ENCODE measurements at places on chromosomes 6 and 20. TPM values are rescaled to one million over a fixed set of nuclear protein-coding genes. Genes with fewer than 3 reads are reported as not detected.
A peak's percentile ranks its signal among the peaks of the same experiment; 100 is the strongest.

- peak; percentile 83 for DNase-seq
These were observed 55.2 kb upstream of the ADGRF1 start for GRCh38 chr6:47097092-47097945.

DNA sequence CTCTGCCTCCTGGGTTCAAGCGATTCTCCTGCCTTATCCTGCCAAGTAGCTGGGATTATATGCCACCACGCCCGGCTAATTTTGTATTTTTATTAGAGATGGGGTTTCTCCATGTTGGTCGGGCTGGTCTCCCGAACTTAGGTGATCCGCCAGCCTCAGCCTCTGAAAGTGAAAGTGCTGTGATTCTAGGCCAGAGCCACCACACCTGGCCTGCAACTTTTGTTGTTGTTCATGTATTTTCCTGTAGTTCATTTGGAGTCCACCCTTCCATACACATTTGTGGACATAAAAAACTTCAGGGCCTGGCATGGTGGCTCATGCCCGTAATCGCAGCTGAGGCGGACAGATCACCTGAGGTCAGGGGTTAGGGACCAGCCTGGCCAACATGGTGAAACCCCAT is 14.5 kb downstream of the HSPA1B start:
- no peak for DNase-seq

- no peak for DNase-seq
These were observed 349.7 kb upstream of the POU3F2 start for GRCh38 chr6:98484696-98485095.

- DNase-seq: no peak
These were observed 20.6 kb downstream of the KCNQ2 start for GRCh38 chr20:63451821-63452220.

DNA sequence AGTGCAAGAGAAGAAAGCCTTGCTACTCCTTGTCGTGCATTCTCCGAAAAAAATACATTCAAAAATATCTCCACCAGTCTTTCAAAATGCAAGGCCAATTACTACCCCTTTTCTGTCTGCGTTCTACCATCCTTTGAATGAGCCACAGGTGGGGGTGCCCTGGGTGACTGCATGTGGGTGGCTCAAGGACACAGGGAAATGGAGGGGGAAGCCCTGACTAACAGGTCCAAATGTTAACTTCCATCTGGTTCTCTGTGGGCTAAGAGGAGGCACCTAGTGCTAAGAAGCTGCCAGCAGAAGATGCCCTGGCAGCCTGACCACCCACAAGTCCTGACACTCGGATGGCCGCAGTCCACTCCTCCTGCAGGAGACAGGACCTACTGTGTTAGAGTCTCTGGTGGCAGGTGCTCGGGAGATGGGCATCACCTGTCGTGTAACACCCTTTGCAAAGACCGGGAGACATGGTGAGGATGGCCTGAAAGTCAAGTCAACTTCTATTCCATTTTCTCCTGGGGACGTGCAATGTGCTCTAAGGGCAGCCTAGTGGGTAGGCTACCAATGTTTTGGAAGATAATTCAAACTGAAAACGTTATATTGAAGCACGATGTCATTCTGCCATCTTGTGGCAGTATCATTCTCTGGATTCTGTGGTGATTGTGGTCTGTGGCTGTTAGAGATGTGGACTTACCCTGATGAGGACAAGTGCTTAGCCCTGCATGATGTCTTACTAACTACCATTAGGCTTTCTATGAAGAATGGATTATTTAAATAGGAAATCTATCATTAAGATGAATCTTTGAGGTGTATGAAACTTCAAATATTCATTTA is 27.4 kb upstream of the IGF2R start:
- DNase-seq: peak; percentile 35

DNA sequence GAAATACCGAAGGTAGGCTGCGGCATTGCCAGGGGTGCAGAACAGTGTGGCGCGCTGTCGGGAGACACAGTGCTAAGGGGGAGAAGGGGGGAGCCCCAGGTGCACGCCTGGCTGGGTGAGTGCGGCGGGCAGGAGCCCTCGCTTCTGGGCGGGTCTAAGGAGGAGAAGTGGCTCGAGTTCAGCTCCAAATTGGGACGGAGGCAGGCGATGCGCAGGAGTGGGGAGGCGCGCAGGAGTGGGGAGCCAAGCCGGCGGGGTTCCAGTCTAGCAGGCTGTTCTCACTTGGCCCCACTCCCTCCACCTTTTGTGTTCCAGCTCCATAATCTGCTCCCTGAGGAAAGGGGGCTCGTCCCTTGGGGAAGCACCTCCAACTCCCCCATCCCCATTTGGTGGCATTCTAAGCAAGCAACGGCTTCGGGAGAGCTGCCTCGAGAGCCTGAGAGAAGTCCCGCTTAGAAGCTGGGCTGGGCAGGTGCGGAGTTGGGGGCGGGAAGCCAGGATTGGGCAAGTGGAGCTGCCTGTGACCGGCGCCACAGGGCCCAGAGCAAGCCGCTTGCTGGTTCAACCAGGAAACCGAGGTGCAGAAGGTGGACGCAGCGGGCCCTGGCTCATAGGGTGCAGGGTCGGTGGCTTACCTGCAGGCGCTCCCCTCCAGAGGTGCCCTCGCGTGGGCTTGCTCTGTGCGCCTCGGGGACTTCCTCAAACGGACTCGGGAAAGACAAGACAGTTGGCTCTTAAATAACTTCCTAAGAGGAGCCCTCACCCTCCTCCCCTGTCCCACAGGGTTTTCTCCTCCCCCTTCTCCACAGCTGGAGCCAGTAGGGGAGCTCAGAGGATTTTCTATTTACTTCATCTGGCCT is at the start of gene F13A1:
F13A1 (minus strand) TSS at position 711 of the 860 bp plus-strand sequence. CDS start 1,998 bp downstream, outside the sequence.
- DNase-seq: no peak

Gene SLC2A10
- 21.8 TPM for total RNA-seq

Gene MCHR2
- not detected for total RNA-seq

Gene FAM217A
- total RNA-seq: 0.09 TPM

Gene PDE10A
- total RNA-seq: 29.0 TPM

Data from mucosa of gallbladder (tissue), 1 donor.